ENCODE measurements at places on chromosomes 2 and 18. TPM values are rescaled to one million over a fixed set of nuclear protein-coding genes. Genes with fewer than 3 reads are reported as not detected.

DNA sequence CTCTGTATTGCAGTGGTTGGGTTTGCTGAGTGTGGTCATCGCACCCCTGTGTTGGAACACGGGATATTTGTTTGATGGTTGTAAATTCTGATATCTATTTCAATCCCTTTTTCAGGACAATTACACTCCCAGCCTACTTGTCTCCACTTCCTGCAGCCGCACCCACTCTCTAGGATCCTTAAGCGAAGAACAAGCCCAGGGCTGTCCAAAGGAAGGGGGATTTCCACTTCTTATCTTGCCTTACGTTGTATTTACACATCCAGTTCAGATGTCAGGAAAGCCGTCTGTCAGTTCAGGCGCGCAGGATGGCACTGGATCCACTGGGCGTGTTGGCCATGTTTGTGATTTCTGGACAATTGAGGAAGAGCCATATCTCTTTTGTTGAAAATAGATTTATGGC, 834.5 kb upstream of the SALL3 start:
- H3K4me3 ChIP-seq: no peak overlapping the region
- H3K27me3 ChIP-seq: no peaks in the 10 kb centered on the region
- H3K4me1 ChIP-seq: no peaks in the 10 kb centered on the region
- no peak for DNase-seq
- H3K36me3 ChIP-seq: no peaks in the 10 kb centered on the region

DNA sequence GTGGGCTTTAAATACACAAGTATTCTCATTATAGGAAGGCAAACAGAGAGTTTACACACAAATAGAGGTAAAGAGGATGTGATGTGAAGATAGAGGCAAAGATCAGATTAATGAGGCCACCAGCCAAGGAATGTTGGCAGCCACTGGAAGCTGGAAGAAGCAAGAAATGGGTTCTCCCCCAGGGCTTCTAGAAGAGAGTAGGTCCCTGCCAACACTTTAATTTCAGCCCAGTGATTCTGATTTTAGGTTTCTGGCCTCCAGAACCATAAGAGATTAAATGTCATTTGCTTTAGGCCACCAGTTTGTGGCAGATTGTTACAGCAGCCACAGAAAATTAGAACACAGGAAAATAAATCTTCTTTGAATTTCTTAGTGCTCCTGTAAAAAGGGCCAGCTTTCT, 916.7 kb downstream of the CPS1 start:
- H3K36me3 ChIP-seq: no peaks in the 10 kb centered on the region
- H3K4me3 ChIP-seq: no peak overlapping the region
- H3K27me3 ChIP-seq: no peaks in the 10 kb centered on the region
- DNase-seq: no peak
- H3K4me1 ChIP-seq: no peaks in the 10 kb centered on the region
- H3K27ac ChIP-seq: no peak overlapping the region

DNA sequence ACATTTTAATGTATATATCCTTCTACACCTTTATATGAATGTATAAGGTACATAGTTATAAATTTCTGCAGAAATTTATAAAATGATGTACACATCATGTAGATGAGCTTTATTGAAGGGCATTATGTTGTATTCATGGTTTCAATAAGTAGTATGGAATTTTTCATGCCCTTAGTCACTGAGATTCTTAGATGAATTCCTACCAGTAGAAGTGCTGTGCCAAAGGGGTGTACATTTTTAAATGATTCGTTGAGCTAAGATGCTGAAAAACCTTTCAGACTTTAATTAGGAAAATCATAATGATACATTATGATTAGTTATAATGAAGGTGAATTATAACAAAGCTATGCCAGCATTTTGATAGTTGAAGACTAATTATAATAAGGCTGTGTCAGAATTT, 115.2 kb downstream of the ZNF236 start:
- no peak for DNase-seq
- no peaks in the 10 kb centered on the region for H3K4me1 ChIP-seq
- H3K4me3 ChIP-seq: no peak overlapping the region

GRCh38 chr2:27690052-27690451, 26.4 kb downstream of the SLC4A1AP start:
- H3K4me3 ChIP-seq: no peak overlapping the region
- H3K36me3 ChIP-seq: peaks cover 11% of the 10 kb centered on the region
- H3K27me3 ChIP-seq: no peaks in the 10 kb centered on the region
- DNase-seq: no peak
- peaks cover 14% of the 10 kb centered on the region for H3K4me1 ChIP-seq
- no peak overlapping the region for H3K27ac ChIP-seq

- no peaks in the 10 kb centered on the region for H3K27me3 ChIP-seq
- no peaks in the 10 kb centered on the region for H3K4me1 ChIP-seq
Measured at GRCh38 chr18:42508683-42509296, 553.8 kb downstream of the PIK3C3 start.

GRCh38 chr18:31223371-31223770, 60.7 kb upstream of the DSC1 start:
- H3K36me3 ChIP-seq: no peaks in the 10 kb centered on the region
- no peaks in the 10 kb centered on the region for H3K4me1 ChIP-seq
- no peak overlapping the region for H3K4me3 ChIP-seq
- no peak overlapping the region for H3K27ac ChIP-seq
- no peak for DNase-seq
- no peaks in the 10 kb centered on the region for H3K27me3 ChIP-seq

GRCh38 chr2:235536711-235537110, 42.9 kb downstream of the AGAP1 start:
- no peak overlapping the region for H3K27ac ChIP-seq
- H3K36me3 ChIP-seq: no peaks in the 10 kb centered on the region
- no peak overlapping the region for H3K4me3 ChIP-seq
- no peaks in the 10 kb centered on the region for H3K27me3 ChIP-seq

DNA sequence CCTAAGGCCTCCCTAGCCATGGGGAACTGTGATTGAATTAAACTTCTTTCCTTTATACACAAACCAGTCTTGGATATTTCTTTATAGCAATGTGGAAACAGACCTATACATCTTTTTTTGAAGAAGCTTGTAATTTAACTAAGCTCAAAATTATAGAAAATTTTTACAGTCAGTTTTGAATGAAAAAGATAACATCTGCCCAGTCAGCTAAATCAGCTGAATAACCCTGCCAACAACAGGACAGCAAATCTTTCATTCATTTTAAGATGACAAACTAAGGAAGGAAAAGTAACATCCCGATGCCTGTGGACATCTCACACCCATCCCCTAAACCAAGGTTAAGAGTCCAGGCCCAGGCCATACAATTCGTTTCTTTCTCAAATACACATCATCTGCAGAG, 541.3 kb upstream of the SLC39A10 start:
- H3K36me3 ChIP-seq: no peaks in the 10 kb centered on the region
- no peaks in the 10 kb centered on the region for H3K4me1 ChIP-seq
- H3K27ac ChIP-seq: no peak overlapping the region
- DNase-seq: no peak
- no peaks in the 10 kb centered on the region for H3K27me3 ChIP-seq
- no peak overlapping the region for H3K4me3 ChIP-seq

GRCh38 chr2:16214391-16214790, 274.0 kb downstream of the MYCN start:
- no peaks in the 10 kb centered on the region for H3K27me3 ChIP-seq
- no peak for DNase-seq

DNA sequence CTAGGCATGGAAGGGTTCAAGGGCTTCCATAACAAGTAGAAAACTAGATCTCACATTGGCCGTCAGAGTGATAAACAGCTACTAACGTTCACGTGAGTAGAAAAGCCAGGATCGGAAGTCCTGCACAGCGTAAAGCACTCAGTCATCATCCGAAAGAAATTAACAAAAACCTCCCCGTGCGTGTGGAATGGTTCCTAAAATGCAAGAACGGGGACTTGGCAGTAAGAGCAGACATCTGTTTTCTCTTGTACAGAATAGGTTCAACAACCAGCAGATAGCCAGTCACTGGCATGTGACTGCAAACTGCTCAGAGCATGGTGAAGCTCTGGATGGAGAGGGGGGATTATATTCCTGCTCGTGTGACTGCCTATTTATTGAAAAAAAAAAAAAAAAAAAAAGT, 106.9 kb upstream of the ITGB6 start:
- DNase-seq: no peak
- no peak overlapping the region for H3K27ac ChIP-seq
- H3K4me1 ChIP-seq: no peaks in the 10 kb centered on the region
- no peaks in the 10 kb centered on the region for H3K27me3 ChIP-seq
- H3K4me3 ChIP-seq: no peak overlapping the region

GRCh38 chr18:60560071-60560470, 187.5 kb upstream of the MC4R start:
- DNase-seq: no peak
- no peak overlapping the region for H3K27ac ChIP-seq
- H3K4me1 ChIP-seq: no peaks in the 10 kb centered on the region
- H3K4me3 ChIP-seq: no peak overlapping the region

- H3K36me3 ChIP-seq: no peaks in the 10 kb centered on the region
- H3K4me3 ChIP-seq: no peak overlapping the region
- no peaks in the 10 kb centered on the region for H3K27me3 ChIP-seq
- no peak overlapping the region for H3K27ac ChIP-seq
Measured at GRCh38 chr2:217964275-217965161, 38.3 kb downstream of the TNS1 start.

GRCh38 chr18:61666876-61667590, 225.8 kb downstream of the RNF152 start:
- no peak overlapping the region for H3K4me3 ChIP-seq
- no peak overlapping the region for H3K27ac ChIP-seq
- no peaks in the 10 kb centered on the region for H3K36me3 ChIP-seq

DNA sequence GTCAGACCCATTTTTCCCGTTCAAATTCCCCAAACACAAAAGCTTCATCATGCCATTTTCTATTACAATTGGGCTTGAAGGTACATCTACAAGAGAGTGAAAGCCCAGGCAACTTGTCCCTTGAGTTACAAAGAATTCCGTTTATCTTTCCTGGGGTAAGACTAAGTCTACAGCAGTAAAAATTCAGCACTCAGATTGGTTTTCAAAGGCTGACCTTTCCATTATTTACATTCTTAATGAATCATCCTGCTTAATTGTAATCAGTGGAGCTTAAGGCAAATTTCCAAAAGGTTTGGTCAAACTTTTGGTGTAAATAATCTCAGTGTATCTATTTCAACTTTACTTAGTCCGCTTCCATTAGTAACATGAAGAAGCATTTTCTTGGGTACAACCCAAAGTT, 33.4 kb upstream of the ST3GAL5 start:
- H3K27ac ChIP-seq: no peak overlapping the region
- H3K4me1 ChIP-seq: no peaks in the 10 kb centered on the region
- no peaks in the 10 kb centered on the region for H3K36me3 ChIP-seq
- no peak for DNase-seq

- no peaks in the 10 kb centered on the region for H3K36me3 ChIP-seq
- H3K4me1 ChIP-seq: no peaks in the 10 kb centered on the region
- no peak overlapping the region for H3K27ac ChIP-seq
- DNase-seq: no peak
- no peaks in the 10 kb centered on the region for H3K27me3 ChIP-seq
- no peak overlapping the region for H3K4me3 ChIP-seq
Measured at GRCh38 chr2:238483021-238483420, 56.3 kb downstream of the ASB1 start.

Gene SLC19A3
- not detected for total RNA-seq

Gene PROKR1
- total RNA-seq: not detected

Gene TEX44
- not detected for total RNA-seq

Gene LINC00305
- not detected for total RNA-seq

Gene PNKD
- 37.6 TPM for total RNA-seq

Gene HOXD13
- total RNA-seq: not detected

Gene ZFAND2B
- total RNA-seq: 63.3 TPM

Gene CXCR2
- total RNA-seq: not detected

Gene CCDC195
- total RNA-seq: not detected

Gene MYO3B
- total RNA-seq: not detected

Gene KCNK3
- total RNA-seq: not detected

Gene DCDC2C
- total RNA-seq: not detected

All from naive thymus-derived CD4-positive, alpha-beta T cell (primary cell).